T-helper 17 cell (primary cell): ENCODE measurements at places on chromosomes 2 and 18. TPM values are rescaled to one million over a fixed set of nuclear protein-coding genes. Genes with fewer than 3 reads are reported as not detected.

- DNase-seq, result no peak
These were observed 22.6 kb downstream of the SEPTIN10 start for GRCh38 chr2:109591206-109591605.

- DNase-seq, result no peak
These were observed 35.9 kb downstream of the INPP5D start for GRCh38 chr2:233096006-233096405.

DNA sequence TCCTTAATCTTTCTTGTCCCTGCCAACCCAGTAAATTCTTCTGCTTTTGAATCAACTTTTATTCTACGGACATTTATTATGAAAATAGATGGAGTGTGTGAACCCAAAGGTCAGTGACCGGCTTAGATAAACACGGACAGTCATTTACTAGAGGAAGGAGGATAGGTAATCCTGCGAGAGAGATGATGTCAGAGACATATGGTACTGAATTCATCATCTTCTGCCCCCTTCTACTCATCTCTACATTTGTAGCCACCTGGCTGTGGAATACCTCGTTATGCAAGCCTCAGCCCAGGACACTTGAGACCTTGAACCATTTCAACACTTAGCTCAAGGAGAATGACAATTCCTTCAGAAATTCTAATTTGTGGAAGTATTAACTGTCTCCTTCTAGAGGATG lies 443.6 kb downstream of the TDRD15 start:
- DNase-seq, result no peak

DNA sequence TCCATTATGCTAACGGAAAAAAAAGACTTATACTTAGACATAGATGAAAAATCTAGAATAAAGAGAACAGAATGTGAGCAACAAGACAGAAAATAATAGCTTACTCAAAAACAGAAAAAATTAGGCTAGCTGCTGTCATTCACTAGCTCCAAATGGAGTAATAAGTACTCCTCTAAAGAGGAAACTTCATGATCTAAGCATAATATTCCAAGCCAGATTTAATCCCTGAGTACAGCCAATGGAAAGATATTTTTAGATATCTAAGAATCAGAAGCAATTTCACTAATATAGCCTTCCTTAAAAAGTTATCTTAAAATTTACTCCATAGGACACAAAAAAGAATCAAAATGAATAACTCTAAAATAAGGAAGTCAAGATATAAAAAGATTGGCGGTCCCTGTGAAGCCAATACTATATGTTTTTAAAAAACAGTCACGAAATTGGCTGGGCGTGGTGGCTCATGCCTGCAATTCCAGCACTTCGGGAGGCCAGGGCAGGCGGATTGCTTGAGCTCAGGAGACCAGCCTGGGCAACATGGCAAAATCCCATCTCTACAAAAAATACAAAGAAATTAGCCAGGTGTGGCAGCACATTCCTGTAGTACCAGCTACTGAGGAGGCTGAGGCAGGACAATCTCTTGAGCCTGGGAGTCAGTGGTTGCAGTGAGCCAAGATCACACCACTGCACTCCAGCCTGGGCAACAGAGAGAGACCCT lies 123.2 kb upstream of the BCL2L11 start:
- DNase-seq, result no peak

GRCh38 chr2:8049851-8050571 lies 631.8 kb upstream of the ID2 start:
- DNase-seq, result no peak

DNA sequence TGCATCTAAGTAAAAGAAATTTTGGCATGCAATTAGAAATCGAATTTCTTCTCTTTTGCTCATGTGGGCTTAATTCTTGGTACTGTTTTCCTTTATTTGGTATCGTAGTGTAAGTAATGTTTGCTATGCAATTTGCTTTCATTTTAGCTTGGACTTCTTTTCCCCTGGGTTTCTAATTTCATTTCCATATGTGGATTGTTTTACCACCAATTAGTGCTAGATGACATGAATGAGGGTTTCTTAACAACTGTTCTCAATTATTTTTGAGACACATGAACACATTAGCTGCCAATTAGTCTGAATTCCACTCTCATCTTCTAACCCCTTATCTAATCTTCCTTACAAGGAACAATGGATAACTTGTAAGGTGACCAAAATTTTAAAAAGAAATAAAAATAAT lies 1047.2 kb upstream of the PIK3C3 start:
- no peak for DNase-seq

DNA sequence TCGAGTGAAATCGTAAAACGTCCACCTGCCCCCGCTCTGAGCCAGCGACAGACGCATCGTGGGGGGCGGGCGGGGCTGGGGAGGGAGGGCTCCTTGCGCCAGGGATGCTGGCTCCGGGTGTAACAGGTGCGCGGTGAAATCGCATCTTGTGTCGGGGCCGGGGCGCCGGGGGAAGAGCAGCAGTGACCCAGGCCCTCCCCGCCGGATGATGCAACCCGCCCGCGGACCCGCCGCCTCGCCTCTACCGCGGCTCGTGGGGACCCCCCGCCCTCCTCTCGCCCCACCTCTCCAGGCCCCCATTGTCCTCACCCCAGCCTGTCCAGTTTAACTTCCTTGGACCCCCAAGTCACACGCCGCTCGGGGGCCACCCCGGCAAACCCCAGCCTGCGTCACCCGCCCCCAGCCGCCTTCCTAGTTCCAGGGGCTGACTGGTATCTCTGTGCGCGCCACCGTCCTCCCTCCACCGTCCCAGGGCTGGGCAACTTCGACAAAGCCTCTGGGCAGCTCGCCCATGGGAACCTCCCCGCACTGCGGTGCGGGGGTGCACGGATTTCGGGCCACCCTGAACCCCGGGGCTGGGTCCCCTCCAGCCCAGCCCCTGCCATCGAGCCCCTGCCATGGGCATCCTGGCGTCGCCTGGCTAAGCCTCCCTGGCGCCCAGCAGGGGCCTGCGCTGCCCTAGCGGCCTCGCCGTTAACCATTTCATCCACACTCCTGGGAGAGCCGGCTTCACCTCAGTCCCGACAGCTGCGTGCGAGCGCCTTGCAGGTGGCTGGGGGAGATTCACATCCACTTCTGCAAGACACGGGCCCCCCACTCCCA lies 799 bp upstream of the KIF1A start:
- no peak for DNase-seq

DNA sequence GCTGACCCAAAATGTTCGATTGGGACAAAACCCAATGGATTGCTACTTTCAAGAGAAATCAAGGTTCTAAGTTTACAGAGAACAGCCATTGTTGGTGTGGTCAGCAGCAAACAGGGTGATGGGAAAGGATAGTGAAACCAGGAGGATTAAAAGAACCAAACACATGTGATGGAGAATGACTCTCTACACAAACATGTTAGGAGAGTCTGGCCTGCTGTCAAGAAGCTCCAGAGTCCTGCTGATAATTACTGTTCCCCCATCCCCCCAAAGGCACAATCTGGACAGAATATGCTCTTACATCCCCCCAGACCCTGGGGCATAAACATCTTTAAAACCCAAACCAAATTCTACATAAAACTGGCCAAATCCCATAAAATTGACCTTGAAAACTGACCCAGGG lies 32.0 kb upstream of the ACYP2 start:
- DNase-seq, result no peak

GRCh38 chr2:141411419-141411818 lies 719.4 kb downstream of the LRP1B start:
- DNase-seq, result no peak

DNA sequence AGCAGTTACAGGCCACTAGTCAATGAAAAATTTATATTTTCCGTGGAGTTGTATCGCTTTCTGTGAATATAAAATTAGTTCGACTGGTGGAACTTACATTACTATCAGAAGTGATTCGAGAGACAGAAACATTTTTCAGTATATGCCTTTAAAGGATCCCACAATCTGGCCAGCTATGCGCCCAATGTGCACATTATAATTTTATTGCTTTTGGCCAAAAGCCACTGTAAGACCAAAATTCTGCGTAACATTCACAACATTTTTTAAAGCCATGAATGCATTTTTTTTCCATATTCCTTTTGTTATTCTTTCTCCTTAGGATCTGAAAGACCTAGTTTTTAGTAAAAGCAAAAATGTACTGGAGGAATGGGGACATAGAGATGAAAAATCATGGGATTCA lies 131.0 kb upstream of the CHAC2 start:
- DNase-seq, result no peak

GRCh38 chr2:57084697-57085281 lies 901.0 kb downstream of the CCDC85A start:
- DNase-seq, result no peak

GRCh38 chr2:127567351-127567854 lies 31.9 kb downstream of the MYO7B start:
- no peak for DNase-seq

DNA sequence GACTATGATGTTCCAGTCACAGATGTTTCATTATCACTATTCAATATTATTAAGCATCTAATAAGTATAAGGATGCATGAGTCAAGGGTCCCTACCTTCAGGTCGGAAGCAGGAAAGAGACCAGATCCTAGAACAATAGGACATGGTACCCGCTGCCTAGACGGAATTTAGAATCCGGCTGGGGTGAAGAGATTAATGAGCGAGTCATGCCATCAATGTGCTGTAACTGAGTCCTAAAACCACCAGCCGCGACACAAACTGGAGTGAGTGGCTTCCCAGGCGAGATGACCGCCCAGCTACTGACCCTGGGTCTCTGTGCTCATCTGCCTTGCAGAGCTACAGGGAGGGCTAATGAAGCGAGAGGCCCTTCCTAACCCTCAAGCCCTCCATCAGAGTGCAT lies 73.6 kb downstream of the DNMT3A start:
- no peak for DNase-seq

- no peak for DNase-seq
These were observed 43.0 kb downstream of the CENPO start for GRCh38 chr2:24836206-24836605.

- no peak for DNase-seq
These were observed 105.4 kb downstream of the CPO start for GRCh38 chr2:207044379-207045362.

- no peak for DNase-seq
These were observed 555.0 kb upstream of the TMEFF2 start for GRCh38 chr2:192749611-192750200.

DNA sequence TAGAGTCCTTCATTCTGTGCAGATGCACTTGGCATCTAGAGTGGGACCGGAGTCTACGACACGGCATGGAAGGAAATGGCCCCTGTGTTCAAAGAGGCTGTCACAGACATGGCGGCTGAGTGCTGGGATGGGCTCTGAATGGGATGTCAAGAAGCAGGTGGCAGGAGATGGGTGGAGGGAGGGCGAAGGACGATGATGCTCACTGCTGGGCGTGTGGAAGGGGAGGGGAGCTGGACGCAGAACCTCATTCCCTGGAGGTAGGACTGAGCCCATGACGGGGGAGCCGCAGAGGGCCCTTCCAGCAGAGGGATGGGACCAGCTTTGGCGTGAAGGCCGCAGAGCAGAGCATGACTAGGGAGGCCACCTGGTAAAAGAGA lies 18.8 kb upstream of the ALPI start:
- DNase-seq, result no peak

GRCh38 chr2:24739354-24740025 lies 53.7 kb downstream of the PTRHD1 start:
- no peak for DNase-seq

DNA sequence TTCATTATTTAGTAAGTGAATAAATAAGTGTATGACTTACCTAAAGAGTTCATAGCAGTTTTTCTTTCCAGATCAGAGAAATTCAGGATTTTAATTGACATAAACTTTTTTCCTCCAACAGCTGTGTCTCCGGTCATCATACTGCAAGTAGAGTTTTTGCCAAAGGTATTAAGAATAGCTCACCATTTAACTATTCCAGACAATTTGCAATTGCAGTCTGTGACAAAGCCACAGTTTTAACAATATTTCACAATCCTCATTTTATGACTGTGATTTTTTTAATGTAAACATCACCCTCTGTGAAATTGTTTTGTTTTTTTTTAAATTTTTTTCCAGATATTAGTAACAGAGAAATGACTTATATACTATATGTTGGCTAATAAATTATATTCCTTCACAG lies 199.1 kb downstream of the TRIB2 start:
- no peak for DNase-seq

GRCh38 chr2:75560768-75561565 lies at the start of gene EVA1A:
EVA1A (minus strand) TSS chr2:75560939; CDS start chr2:75518140, 42,799 bp downstream.
- DNase-seq, result no peak

DNA sequence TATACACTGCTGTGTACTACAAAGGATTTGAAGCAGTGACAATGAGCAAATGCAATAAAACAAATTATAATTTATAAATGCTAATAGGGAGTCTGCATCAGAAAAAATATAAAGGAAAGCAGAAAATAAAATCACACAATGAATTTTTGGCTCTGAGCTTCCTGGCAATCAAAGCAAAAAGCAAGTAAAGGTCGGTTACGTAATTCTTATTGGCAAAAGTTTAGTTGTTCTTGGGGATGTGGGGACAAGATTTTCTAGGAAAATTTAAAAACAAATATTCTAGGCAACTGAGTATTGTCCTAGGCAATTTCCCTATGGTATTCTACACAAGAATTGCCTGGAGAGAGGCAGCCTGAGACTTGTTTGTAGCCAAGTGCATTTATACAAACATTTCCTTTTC lies 1.8 kb downstream of the ORC2 start:
- DNase-seq, result no peak

GRCh38 chr2:114122930-114123329 lies 233.0 kb downstream of the ACTR3 start:
- no peak for DNase-seq

DNA sequence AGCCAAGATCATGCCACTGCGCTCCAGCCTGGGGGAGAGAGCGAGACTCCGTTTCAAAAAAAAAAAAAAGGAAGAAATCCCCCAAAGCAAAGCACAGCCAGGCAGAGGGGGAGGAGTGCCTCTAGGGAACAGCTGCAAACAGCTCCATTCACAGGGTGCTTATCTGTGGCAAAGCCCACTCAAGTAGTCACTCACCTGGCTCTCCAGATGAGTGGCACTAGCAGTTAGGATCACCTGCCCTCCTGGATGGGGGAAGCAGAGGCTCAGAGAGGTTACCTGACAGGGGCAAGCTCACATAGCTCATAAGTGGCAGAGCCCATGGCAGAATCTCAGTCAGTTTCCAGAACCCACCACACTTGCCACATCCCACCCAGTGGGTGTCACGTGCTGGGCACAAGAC lies 30.3 kb downstream of the TFCP2L1 start:
- DNase-seq, result no peak

DNA sequence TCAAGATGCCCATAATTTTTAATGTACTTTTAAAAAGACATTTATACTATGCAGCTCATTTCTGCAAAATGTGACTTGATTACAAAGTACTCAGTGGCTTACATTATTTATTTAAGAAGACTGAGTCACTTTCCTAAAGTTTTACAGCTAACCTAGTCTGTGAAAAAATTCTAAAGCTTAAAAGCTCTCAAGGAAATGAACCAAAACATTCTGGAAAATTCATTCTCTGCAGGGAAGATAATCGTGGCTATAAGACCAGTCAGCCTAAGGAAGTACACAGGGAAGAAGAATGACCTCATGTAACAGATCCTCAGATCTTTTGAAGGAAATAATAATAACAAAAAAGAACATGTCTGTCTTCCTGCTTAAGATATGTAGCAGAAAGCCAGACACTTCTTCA lies 232.1 kb upstream of the STK17B start:
- DNase-seq, result no peak

- DNase-seq, result no peak
These were observed 31.0 kb upstream of the TNS1 start for GRCh38 chr2:218033590-218034496.

Gene CRYGD
- total RNA-seq, result not detected

Gene ALKAL2
- total RNA-seq, result not detected

Gene BCL2
- total RNA-seq, result 134 TPM

Gene SGPP2
- total RNA-seq, result 4.5 TPM

Gene FAM124B
- total RNA-seq, result 3.3 TPM

Gene EDAR
- 0.37 TPM for total RNA-seq

Gene FSHR
- total RNA-seq, result not detected

Gene PPIL3
- total RNA-seq, result 22.1 TPM

Gene TNFAIP6
- not detected for total RNA-seq

Gene C1QL2
- total RNA-seq, result not detected

Gene ABCB11
- total RNA-seq, result not detected
